ENCODE measurements at places on chromosomes 7 and 10.

DNA sequence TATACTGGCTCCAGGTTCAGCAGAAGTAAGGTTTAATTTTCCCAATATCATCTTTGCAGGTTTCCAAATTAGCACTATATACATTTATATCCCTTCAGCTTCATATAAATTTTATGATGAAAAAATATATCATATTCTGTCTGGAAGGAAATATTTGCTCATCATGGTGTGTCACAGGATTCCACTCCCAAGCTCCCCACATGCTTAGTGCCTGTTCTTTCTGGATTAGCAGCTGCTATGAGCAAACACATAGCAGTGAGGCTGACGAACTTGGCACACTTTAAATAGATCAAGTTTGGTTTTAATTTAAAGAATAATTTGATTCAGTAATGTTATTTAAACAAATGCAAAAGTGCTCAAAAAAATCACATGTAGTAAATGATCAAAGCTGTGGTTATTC, 251.9 kb downstream of the AGMO start:
- DNase-seq: no peak

- DNase-seq: no peak
Measured at GRCh38 chr7:126040114-126041045, 1110.8 kb upstream of the POT1 start.

GRCh38 chr7:151058781-151059366, 515 bp upstream of the SLC4A2 start:
- DNase-seq: no peak

GRCh38 chr10:65125212-65125611, 1604.0 kb downstream of the REEP3 start:
- DNase-seq: no peak

DNA sequence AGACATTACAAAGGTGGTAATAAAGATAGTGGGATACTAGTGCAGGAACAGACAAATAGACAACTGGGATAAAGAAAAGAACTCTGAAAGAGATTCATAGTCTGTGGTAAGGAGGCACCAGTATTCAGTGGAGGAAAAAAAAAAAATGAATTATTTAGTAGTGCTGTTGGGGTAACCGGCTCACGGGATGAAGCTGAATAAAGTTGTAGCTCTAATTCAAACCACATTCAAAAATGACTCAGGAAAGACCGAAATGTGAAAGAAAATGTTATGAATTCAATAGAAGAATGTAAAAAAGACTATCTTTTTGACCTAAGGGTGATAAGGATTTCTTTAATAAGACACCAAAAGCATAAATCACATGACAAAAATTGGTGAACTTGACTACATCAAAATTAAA, 83.1 kb upstream of the HABP2 start:
- no peak for DNase-seq

DNA sequence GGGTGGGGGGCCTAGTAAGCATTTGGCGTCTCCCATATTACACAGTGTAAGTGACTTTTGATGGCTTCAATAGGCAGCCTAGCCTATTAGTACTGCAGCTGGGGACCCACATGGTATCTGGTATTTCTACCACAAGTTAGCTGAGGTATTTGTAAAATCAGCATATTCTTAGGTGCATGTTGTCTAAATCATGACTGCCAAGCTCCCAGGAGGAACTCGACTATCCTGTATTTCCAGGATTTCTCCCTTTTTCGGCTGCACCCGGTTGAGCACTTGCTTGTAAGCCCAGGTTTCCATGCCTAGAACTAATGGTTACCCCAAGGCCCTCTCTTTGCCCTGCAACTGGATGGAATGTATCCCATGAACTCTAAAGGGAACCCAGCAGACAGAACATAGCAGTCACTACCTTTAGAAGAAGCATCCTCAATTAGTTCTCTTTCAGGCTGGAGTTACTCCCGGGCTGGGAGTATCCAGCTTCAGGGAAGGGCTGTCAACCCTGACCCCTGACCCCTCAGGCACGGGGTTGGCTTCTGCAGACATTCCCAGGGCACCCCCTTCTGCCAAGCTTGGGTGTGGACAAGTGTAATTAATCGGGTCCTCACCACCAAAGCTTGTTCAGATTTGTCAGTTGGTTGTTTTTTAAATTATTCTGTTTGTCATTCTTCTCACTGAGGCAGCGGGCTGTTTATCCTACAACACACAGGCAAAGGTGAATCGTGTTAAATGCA, 90.3 kb upstream of the PARD3 start:
- DNase-seq: peak; percentile 64

DNA sequence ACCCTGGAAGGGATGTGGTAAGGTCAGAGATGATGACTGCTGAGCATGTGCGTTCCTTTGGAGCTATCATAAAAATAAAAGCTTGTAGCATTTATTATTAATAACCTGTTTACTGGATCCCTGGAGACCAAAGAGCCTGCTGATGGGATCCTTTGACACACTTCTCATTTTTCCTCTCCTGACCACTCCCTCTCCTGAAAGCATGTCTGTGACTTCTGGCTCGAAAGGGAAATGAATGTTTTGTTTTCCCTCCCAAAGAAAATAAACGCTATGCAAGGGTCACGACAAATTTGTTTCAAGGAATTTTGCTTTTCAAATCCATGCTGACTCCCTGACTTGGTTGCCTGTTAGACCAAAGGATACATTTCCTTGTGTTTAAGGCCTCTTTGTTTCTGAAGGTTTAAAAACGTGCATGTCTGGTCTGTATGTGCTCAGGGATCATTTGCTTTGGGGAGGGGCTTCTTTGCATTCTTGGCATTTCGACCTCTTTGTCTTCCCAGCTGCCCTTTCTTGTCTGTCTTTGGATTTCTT, 185.1 kb upstream of the AGK start:
- peak; percentile 72 for DNase-seq

DNA sequence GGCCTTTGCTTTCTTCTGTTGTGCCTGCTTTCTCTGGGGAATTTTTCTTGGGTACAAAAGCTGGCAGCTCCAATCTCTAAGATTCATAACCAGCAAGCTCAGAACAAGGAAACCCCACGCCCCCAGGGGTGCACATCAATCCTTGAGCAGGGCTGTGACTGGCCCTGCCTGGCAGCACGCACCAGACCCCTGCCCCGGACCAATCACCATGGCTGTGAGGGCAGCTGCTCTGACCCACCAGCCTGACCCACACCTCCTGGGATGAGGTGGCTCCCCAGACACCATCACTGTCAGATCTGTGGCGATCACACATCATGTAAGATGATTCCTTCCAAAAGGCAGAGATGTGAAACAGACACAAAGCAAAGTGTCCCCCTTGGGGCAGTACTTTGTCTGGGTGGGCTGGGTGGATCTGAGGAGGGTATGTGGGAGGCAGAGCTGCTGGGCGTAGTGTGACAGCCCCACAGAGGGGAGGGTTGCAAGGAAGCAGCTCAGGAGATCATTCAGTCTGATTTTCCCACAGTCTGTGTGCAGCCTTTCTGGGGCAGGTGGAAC, 175.5 kb upstream of the SHH start:
- peak; percentile 32 for DNase-seq

- no peak for DNase-seq
Measured at GRCh38 chr10:107002068-107002467, 162.4 kb downstream of the SORCS1 start.

DNA sequence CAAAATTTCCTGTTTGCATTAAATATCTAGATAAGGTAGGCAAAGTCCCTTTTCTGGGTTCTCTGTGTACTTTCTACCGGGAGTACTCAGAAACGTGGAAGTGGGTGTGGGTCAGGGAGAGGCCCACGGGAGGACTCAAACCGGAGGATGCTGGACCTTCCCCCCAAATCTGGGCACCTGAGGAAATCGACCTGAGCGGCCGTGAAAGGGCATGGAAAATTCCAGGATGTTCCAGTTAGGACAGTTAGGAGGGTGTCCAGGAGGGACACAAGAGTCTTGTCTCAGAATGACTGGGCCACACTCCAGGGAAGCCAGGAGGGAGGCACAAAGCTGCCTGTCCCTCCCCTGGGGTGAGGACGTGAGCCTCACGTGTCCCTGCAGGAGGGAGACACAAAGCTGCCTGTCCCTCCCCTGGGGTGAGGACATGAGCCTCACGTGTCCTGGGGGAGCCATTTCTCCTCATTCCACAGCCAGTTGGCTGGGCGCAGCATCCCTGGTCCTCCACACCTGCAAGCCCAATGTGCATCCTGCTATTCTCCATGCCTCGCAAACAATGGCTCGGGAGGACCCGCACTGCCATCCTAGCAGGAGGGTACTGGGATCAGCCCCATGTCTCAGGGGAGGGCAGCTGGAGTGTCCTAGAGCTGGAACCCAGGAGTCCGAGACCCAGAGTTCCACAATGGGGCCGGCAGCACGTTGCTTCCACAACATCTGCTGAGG, 190.5 kb upstream of the PPP2R2D start:
- DNase-seq: peak; percentile 51

DNA sequence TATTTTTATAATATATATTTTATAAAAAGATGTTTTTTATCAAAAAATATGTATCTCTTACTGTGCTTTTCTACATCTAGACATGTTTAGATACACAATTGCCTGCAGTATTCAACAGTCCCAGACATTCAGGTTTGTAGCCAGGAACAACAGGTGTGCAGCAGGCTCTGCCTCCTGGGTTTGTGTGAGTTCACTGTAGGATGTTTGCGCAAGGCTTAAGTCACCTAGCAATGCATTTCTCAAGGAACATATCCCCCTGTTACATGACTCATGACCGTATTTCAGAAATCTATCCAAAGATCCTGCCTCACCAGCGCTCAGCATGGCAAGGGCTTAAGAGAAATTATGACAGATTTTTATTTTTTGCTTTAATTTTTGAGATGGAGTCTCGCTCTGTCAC, 41.5 kb downstream of the PITRM1 start:
- no peak for DNase-seq

GRCh38 chr10:99619090-99619800, 994 bp downstream of the SLC25A28 start:
- no peak for DNase-seq

GRCh38 chr7:21355406-21355874, 72.4 kb upstream of the SP4 start:
- no peak for DNase-seq

- peak; percentile 76 for DNase-seq
Measured at GRCh38 chr7:33885290-33886148, 19.8 kb upstream of the BMPER start.
